ENCODE measurements at places on chromosomes 5 and 9.

DNA sequence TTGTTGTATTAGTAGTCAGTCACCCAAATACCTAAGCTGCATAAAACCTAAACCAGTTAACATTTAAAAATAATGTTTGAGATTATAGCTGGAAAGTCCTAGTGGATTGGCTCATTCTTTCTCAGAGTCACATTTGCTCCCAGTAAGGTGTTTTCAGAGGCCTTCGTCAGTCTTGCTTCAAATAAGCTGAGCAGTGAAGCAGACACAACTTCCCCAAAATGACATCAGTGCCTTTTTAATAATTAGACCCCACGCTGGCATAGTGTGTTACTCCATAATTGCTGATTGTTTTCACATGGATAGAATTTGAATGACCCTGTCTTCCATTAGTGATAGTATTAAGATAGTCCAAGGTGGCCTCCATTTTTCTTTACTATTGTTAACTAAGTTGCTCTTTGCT is 245.8 kb downstream of the PJA2 start:
- DNase-seq = no peak

GRCh38 chr5:2902742-2903297 is 151.3 kb upstream of the IRX2 start:
- no peak for DNase-seq

DNA sequence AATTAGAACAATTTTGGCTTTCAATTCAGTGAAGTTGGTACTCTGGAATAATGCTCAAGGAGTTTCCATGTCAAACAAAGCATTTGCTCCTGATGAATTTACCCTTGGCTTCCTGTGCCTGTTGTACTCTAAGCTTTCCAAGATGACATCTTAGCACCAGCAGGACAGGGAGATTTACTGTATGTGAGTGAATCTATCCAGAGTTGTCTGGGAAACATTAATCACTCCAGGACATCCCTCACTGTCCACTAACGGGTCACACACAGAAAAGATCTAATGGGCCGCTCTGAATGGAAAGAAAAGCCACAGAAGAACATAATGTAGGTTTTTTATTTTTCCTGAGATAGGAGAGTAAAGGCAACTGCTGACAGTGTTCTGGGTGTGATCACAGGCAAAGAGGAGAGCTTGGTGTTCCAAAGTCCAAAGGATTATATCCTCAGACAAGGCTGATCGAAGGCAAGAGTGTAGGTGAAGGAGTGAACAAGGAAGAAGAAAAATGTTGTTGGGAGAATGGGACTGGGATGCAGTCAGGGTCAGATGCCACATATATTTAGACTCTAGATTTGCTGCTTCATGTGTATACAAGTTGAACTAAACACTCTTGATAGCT is 167.7 kb upstream of the RPS23 start:
- DNase-seq = no peak

- DNase-seq = no peak
Observed at GRCh38 chr5:122816756-122817155, 28.7 kb upstream of the SNX24 start.

GRCh38 chr9:134532084-134532483 is 109.5 kb upstream of the COL5A1 start:
- no peak for DNase-seq

- DNase-seq = no peak
Observed at GRCh38 chr9:129709438-129710168, 43.2 kb downstream of the PTGES start.

DNA sequence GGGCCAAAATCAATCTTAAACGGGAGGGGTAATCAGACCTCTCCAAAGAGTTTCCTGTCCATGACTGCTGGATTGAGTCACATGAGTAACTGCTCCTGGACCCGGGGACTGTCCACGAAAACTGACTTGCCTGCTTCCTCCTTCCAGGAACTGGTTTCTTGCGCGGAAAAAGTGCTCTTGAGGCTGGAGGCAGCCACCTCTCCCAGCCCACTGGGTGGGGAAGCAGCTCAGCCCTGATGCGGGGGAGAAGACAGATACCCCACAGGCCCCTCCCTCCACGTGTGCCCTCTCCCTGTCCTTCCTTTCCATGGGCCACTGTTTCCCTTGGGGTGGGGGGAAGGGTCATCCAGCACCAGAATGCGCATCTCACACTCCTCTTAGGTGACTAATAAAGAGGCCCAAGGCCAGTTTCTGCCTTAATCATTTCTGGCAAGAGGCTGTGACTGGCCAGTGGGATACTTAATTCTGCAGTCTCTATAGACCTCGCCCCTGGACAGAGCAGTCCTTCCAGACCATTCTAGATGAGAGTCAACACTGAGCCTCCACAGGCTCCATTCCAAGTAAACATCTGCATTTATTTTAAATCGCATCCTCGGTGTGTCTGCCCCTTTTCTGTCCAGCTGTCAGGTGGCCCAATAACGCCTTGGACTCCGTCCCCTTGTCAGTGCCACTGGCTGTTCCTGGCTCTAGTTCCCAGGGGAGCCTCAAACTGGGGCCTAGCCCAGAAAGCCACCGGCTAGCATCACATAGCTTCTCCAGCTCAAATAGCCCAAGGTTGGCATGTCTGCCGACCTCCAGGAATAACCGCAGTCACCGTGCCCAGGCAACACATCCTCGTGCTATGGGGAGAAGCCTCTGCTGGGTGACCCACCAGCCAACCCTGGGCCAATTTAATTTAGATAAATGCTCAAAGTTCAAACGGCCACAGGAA is 12.0 kb downstream of the REXO4 start:
- DNase-seq = no peak

DNA sequence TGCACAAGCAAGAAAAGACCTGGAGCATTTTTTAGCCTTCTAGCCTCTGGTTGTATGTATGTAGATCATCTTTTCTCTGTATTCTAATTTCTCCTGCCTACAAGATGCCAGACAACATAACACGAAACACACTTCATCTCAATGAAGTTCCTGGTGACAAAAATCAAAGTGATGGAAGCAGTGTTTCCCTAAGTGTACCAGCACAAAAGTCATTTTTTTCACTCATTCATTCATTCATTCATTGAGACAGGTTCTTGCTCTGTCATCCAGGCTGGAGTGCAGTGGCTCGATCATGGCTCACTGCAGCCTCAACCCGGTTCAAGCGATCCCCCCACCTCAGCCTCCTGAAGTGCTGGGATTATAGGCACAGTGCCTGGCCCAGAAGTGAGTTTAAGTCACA is 71.5 kb upstream of the SAP30L start:
- DNase-seq = no peak

- DNase-seq = no peak
Observed at GRCh38 chr5:175920231-175920811, 47.8 kb downstream of the THOC3 start.

GRCh38 chr5:116613445-116613844 is 38.8 kb upstream of the SEMA6A start:
- no peak for DNase-seq

- no peak for DNase-seq
Observed at GRCh38 chr5:13957032-13957645, 12.7 kb upstream of the DNAH5 start.

- DNase-seq = peak; percentile 39
Observed at GRCh38 chr5:96997265-96997859, 61.5 kb downstream of the LNPEP start.

GRCh38 chr9:137666513-137666822 is 47.7 kb downstream of the EHMT1 start:
- DNase-seq = no peak

DNA sequence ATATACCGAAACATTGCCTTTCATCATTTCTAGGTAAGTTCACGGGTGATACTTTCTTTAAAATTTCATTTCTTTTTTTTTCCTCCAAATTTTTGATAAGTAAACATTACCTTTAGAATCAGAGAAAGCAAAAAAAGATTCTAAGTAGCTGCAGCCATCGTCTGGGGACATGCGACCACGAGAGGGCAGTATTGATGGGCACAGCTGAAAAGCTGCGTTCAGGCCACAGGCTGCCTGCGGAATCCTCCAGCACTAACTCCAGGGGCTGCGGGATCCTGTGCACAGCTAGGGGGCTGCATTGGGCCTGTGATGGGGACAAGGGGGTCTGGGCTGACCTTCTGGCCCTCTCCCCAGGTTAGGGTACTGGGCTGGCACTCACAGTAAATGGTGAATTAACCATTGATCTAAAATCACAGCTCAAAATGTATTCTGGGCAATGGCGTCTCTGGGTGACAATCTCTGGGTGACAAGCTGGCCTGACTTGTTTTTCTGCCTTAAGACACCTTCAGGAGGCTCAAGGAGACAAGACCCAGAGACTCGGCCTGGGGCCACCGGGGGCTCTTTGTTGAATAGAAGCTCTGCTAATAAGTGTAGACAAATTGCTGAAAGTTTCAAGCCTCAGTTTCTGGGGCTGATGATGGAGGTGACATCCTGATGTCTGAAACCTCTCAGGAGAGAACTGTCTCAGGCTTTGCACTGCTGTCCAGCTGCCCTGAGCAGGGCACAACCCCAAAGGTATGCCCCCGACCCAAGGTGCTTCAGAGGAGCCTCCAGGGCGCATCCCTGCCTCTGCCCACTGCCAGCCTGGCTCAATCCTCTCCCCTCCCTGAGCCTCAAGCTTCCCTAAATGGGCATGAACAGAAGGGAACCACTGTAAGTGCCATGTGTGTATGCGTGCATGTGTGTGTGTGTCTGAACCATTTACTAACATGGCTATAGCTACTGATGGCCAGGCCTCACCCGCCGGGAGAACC is 44.3 kb upstream of the SARDH start:
- peak; percentile 76 for DNase-seq

DNA sequence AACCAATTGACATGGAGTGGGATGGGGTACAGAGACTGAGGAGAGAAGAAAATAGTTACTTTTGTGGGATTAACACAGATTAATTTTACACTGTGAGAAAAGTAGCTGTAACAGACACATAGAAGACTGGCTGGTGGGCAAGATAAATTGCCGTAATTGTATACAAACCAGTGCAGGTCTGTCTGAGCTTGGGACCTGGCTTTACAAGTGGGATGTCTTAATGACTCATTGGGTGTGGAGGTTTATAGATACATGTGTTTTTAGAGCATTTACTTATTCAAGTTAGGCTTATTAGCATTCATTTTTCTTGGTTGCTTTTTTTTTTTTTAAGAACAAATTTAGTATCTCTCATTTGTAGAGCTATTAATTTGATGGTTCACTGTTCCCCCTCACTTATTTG is 37.5 kb downstream of the SLC44A1 start:
- DNase-seq = no peak

DNA sequence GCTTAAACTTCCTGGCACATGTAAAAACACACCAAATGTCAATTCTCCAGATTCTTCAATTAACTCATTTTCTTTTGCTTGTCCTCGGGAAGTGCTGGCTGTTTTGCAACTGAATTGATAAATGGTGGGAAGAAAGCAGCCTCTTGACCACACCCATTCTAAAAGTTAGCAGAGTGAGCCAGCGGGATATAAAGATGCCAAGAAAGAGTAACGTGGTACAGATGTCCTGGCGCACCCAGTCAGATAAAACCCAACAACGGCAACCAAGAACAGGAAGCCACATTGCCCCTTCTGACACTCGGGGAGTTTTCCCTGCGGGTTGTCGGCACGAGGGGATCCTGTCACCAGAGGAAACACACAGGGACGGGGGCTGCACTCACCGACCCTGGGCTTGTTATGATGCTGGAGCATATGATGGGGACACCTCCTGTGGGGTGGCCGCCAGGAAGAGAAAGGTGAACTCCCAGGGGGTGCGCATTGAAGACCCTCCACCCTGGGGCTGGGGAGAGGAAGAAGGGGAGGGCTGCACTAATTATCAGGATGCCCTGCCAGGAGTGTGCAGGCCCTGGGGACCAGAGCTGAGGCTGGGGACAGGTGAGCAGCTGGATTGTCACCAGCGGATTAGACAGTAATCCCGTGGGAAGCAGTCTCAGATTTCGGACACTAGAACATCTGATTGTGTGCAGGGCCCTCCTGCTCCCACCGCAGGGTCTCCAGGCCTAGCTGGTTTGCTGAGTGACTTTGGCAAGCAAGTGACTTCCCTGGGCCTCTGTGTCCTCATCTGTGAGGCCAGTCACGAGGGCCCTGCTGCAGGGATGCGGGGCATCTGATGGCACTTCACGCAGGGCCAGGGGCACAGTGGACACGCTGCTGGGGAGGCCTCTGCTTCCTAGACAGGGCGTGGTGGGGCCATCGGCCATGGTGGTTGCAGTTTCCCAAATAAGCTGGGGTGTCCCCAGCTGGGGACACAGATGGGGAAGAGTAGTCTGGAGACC is 59.2 kb downstream of the CRB2 start:
- DNase-seq = no peak

DNA sequence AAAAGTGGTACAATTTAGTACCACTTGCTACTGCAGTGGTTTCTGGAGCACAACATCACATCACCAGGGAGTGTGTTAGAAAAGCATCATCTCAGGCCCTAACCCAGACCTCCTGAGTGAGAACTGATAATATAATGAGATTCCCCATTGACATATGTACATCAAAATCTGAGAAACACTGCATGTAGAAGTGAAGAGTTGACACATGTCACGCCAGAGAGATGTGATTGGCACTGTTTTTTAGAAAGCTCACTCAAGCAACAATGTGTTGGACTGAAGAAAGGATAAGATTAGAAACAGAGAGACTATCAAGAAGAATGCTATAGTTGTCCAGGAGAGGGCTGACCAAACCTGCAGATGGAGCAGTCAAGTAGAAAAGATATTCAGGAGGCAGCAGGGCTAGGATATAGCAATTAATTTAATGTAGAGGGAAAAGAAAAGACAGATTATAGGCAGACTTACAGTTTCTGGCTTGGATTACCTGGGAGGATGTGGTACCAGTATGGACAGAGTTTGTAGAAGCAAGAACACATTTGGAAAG is 324.4 kb upstream of the ADAMTSL1 start:
- DNase-seq = no peak

GRCh38 chr5:150075233-150075632 is 11.1 kb downstream of the CSF1R start:
- DNase-seq = no peak

DNA sequence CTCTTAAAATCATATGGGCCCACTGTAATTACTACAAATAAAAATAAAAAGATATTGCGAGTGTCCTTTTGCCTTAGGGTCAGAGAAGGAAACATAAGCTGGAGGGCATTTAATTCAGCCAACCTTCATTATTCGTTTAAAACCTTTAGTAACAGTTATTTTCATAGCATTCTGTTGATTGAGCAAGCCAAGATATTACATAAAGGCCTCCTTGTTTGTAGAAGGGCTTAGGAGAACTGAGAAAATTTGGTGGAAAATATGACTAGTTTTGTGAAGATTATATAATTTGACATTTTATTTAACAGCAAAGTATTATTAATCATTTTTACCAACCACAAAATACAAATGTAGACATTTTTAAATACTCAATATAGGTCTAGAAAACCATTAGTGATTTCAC is 62.2 kb downstream of the COX7C start:
- no peak for DNase-seq
